ENCODE measurements at places on chromosomes 6 and 20.

DNA sequence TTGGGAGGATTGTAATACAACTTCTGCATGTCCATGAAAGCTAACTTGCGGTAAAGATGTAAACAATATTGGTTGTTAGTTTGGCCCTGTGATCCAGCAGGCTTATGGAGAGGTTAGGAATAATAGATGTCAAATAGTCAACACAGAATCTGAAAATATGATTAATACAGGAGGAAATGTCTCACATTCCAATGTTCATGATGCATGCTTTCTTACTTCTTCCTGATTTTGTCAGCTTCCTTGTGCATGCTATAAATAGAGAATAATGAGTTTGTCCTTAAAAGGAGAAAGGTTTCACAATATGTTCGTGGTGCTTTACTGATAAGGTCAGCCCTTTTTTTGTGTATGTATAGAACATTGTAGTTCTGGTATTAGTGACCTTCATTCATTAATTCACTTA is 136.7 kb downstream of the MMUT start:
- DNase-seq = peak; percentile 61

DNA sequence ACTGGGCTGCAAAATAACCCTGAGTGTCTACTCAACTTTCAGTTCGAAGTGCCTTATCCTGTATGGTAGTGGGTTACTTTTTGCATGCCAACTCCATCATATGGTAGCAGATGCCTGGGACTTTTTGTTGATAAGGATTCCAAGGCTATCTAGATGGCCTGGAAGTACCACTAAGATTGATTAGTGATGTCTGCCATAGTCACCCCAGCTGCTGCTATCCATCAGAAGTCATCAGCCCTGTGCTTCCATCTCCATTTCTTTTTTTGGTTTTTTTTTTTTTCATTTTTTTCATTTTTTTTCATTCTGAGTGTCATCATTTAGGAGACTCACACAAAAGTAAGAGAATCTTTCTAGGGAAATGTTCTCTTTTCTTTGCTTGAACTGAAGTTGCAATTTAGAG is 217.4 kb upstream of the PLCB4 start:
- DNase-seq = no peak

GRCh38 chr20:2295886-2296515 is at the start of gene TGM3:
TSS of gene TGM3 (plus strand) at chr20:2296001. CDS start at chr20:2296064, 63 bp downstream.
- DNase-seq = no peak

DNA sequence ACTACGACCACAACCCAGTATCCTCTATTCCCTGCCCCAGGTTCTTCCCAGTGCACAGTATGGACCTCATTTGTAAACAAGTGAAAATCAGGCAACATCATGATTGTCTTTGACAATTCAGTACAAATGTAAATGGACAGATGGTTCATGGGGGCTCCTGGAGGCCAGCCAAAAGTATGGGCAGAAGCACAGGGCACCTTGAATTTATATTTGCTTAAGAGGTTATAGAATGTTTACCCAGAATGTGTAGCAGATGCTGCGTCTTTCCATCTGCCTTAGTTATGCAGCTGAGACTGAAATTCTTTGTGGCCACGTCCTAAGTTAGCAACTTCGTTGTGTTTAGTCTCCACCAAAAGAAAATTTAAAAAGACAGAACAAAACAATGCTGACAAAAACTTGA is 559.6 kb upstream of the NRSN1 start:
- DNase-seq = no peak

DNA sequence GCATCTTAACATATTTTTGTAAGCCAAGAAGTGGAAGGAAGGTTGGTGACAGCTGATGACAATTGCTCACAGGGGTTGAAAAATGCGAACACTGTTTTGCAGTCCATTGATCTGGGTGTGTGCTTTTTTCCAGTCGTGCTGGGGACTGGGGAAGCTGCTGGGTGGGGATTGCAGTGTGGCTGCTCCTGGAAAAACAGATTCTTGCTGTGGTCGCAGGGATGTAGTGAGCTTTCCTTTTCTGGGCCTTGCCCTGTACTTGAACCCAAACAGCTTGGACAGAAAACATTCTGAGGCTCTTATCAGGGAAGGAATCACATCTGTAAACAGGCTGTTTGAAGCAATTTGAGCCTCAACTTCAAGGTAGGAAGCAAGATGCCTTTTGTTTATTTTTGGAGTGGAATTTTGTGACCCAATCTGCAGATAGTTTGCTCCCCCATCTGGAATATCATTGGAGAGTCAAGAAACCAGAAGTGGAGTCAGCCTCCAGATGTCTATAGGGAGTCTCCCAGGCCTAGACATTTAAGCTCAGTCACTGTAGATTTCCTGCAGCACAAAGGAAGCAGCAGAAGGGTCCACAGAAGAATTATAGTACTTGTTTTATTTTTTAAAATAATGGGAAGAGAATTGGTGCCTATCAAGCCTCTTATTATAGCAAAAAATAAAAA is 279.2 kb upstream of the FERMT1 start:
- DNase-seq = no peak

- DNase-seq = no peak
These were observed 14.0 kb downstream of the PPARD start for GRCh38 chr6:35356391-35356790.

All from muscle of back (tissue), 13 donors.